ENCODE measurements at places on chromosomes 7 and 10.
A peak's percentile ranks its signal among the peaks of the same experiment; 100 is the strongest.

- no peak for DNase-seq
Observed at GRCh38 chr7:23196306-23196705, 14.5 kb downstream of the NUP42 start.

DNA sequence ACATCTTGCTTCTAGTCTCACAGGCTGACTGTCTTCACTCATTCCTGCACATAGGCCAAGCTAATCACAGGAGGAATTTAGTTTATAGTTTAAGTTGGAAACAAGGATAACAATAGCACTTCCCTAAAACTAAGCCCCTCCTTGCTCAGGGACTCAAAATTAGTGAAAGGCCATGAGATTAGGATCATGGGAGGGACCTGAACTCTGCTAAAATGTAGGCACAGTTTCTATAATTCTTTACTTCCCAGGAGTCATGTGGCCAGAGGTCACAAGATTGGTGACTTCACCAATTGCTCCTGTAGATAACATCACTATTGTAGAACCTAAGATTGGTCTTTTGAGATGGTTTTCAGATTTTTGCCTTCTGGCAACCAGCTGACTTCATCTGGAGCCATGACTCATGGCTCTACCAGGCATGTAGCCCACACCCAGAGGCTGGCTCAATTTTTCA is 14.8 kb upstream of the UPP1 start:
- no peak for DNase-seq

GRCh38 chr10:42615419-42615818 is 23.0 kb downstream of the ZNF33B start:
- no peak for DNase-seq

GRCh38 chr7:34807548-34808340 is 149.7 kb downstream of the NPSR1 start:
- DNase-seq: no peak

DNA sequence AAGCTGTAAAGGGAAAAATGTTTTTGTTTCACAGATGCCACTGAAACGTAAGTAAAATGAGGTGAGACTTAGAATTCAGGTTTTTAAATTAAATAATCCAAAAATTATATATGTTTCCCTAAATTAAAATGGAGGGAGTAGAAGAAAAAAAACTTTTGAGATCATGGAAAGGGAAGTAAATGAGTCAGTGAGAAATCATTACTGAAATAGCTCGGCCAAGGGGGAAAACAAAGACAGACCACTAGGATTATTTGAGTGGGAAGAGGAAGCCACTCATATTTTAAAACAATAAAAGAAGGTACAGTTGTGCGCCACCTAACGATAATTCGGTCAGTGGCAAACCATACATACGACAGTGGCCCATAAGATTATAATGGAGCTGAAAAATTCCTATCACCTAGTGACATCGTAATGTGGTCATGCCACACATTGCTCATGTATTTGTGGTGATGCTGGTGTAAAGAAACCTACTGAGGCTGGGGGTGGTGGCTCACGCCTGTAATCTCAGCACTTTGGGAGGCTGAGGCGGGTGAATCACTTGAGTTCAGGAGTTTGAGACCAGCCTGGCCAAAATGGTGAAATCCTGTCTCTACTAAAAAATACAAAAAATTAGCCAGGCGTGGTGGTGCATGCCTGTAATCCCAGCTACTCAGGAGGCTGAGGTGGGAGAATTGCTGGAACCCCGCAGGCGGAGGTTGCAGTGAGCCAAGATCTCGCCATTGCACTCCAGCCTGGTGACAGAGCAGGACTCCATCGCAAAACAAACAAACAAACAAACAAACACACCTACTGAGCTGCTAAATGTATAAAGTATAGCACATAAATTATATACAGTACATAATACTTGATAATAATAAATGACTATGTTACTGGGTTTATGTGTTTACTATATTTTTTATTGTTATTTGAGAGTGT is 64.7 kb downstream of the MKX start:
- DNase-seq: no peak

DNA sequence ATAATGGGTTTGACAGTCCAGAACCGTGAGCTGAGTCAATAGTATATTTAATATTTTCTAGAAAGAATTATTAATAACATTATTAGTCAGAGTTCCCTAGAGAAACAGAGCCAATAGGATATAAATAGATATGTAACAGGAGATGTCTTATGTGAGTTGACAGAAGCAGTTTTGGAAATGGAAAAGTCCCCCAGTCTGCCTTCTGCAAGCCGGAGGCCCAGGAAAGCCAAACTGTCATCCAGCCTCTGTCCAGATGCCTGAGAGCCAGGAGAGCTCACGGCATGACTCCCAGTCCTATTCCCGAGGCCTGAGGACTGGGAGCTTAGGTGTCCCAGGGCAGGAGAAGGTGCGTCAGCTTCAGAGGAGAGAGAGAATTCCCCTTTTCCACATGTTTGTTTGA is 286.4 kb upstream of the ADARB2 start:
- no peak for DNase-seq

GRCh38 chr10:101216207-101217043 is 12.8 kb downstream of the LBX1 start:
- DNase-seq: no peak

DNA sequence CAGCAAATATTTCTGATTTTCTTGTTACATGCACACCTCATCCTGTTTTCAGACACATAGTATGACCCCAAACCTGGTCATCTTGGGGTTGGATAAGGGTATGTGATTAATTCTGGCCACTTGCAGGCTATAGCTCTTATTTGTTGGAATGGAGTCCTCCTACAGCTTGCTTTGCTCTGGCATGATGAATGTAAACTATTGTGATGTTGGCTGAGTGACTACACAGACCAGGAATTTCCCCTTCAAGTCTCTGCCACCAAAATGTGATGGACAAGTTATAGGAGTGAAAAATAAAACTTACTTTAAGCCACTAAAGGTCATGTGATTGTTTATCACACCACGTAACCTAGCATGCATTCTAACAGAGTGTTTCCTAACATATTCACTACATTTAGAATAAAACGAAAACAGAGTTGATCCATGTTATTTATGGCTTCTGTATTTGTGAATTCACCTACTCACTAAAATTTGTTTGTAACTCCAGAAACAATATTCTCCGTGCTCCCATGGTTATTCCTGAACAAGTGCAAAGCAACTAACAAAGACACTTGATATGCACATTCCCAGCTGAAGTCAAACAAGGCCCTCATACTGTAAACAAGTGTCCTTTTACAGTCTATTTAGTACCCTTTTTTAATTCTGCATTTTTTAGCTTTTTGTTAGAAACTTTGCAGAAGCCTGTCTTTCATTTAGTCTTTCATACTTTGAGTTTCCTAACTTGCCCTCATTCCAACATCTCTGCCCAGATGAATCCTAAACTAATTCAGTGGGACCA is 599.2 kb upstream of the PCDH15 start:
- DNase-seq: no peak

DNA sequence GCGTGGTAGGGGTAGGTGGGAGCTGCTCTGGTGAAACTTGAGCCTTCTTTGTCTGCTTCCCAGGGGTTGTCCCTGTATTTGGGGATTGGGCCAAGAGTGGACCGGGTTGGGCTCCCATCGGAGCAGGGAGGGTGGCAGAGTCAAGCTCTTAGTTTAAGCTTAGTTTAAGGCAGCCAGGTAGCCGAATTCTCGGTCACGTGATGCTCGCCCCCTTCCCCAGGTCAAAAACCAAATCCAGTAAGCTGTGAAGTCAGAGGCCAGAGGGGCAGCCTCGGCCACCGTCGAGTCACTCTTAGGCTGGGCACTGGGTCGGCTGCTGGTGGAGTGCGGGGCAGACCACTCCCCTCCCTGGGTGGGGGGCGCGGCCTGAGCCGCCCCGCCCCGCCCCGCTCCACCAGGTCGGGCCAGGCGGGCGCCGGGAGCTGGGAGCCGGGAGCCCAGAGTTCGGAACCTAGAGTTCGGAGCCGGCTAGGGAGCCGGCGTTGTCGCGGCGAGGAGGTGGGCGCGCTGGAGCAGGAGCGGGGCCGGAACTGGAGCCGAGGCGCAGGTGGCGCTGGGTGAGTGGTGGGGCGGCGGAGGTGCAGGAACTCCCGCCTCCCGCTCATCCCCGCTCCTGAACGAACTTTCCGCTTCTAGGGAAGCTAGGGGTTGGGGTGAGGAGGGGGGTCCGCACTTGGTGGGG is 2.8 kb upstream of the LZTS2 start:
- DNase-seq: peak; percentile 58

DNA sequence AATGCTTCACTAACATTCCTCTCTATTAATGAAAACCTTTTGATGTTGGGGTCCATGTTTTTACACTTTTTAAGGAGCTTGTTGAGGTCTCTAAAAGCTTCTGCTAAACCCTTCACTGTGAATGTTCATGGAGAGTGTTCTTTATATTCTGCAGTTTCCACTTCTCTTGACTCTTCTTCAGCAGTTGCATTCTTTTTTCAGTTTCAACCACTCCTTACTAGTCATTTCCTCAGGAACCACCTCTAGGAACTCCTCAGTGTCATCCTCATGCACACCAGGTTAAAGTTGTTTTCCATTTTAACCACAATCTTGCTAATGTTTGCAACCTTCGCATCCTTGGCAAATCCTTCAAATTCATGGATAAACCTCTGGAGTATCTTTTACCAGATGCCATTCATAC is 821.6 kb downstream of the ANKRD7 start:
- DNase-seq: no peak

GRCh38 chr7:30984359-30985107 is 20.8 kb downstream of the GHRHR start:
- DNase-seq: no peak

All from left colon (tissue), 2 donors.